ENCODE measurements at places on chromosomes 6 and 20.

GRCh38 chr6:159727717-159728445, 575 bp downstream of the WTAP start:
- no peak for DNase-seq

- DNase-seq, result no peak
These were observed 29.7 kb downstream of the RPF2 start for GRCh38 chr6:111011360-111012142.

- DNase-seq, result no peak
These were observed 28.0 kb downstream of the PTPRK start for GRCh38 chr6:128492386-128492785.

- no peak for DNase-seq
These were observed 32.1 kb upstream of the CCN6 start for GRCh38 chr6:112021691-112022310.

DNA sequence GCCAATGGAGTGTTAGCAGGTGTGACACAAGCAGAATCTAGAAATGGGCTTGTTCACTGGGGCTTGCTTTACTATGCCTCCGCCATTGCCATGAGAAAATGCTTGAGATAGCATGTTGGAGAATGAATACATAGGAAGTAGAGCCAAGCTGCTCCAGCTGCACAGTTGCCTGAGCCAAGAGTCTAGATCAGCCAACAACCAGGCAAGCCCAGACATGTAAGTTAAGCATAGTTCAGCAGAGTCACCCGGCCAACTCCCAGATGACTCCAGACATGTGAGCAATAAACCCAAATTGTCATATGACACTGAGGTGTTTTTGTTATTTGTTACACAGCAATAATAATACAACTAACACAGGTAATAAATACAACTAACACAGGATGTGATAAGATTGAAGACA, 167.9 kb downstream of the HAO1 start:
- no peak for DNase-seq

DNA sequence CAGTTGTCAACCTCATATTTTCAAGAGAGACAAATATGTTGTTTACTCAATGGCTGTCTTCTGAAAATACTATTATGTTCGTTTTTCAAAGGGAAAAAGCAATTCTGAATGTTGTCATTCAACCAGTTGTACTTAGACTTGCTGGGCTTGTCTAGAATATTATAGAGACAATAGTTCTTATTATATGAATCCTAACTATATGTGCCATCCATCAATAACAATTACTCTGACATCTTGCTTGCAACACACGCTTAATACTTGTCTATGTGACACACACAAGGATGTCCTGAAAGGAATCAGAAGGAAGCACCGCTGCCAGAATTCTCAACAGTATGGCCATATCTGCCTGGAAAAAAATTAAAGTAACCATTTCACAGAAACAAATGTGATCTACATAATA, 283.3 kb upstream of the NRSN1 start:
- no peak for DNase-seq

- DNase-seq, result no peak
These were observed 55.0 kb upstream of the KCNK16 start for GRCh38 chr6:39377539-39377950.

DNA sequence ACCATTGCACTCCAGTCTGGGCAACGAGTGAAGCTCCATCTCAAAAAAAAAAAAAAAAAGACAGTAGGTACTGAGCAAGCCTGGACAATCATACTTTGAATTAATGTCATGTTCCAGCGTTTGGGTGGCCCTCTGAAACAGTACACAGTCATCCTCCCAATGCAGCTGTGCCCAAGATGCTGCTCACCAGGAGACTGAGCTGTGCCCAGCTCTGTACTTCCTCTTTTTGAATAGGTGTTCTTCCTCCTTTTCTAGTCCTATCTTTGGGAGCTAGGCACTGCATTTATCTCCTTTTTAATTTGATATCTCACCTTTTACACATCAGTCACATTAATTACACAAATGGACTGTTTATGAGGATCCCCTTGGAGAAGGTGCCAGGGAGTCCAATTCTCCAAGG, 101.5 kb downstream of the RPP40 start:
- DNase-seq, result no peak

DNA sequence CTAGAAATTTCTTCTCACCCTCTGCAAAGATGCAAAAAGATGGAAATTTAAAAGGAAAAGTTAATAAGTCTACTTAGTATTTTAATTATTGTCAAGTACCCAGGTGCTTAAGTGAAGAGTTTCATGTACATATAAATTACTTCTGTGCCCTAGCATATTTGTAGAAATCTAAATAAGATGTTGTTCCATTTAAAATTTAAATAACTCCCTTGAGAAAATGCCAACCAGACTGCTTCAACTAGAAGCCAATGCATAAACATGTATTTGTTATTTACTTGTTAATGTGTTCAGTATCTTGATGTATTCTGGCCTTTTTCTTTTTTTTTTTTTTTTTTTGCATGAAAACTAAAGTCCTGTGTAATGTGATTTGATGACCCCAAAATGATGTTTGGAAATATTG, 6.3 kb upstream of the TMEM244 start:
- no peak for DNase-seq

- DNase-seq, result no peak
These were observed 1.9 kb upstream of the DEF6 start for GRCh38 chr6:35295521-35296315.

- no peak for DNase-seq
These were observed 192.4 kb upstream of the ZNF217 start for GRCh38 chr20:53786071-53786444.

DNA sequence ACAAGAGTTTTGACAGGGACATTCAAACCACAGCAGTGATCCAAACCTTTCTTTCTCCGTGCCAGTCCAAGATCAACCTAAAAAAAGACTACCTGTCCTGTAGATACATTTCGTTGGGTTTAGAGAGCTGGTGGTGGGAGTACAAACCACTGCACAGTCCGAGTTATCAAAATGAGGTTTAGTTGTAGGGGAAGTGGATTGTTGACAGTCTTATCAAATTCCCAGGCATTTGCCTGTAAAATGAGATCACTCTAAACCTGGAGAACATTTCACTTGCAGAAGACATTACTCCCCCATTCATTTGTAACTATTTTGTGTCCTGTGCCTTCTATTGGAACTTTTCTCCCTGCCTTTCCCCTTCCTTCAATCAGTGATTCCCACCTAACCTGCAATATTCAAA, 469.6 kb upstream of the JARID2 start:
- DNase-seq, result no peak

DNA sequence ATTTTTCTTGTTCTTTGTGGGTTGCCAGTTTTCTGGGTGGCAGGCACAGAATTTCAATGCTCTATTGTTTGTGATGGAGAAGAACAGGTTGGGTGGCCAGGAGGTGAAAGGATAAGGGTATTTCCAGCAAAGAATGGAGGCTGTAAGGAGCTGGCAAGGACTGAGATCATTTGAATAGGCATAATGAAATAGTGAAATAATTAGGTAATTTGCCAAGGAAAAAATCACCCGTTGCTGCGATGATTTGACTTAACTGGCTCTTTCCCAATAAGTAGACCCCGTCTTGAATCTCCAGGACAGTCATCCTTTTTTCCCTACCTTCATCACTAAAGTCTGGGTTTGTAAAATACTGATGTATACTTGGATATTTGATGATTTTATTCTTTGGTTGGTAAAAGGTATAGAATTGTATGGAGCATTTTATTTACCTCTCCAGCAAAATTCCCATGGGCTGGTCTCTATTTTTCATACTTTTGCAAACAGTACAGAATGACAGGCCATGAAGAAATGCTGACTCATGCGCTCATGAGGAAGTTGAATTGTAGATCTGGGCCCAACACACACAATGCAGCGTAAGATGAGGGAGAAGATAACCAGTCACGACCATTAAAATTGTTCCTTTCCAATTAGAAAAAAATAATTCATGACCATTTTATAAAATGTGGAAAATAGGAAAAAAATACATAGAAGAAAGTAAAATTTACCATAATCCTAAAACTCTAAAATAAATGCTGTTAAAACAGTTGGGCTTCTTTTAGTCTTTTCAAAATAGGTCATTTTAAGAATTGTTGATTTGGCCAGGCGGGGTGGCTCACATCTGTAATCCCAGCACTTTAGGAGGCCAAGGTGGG, 2.4 kb upstream of the GCNT2 start:
- no peak for DNase-seq

DNA sequence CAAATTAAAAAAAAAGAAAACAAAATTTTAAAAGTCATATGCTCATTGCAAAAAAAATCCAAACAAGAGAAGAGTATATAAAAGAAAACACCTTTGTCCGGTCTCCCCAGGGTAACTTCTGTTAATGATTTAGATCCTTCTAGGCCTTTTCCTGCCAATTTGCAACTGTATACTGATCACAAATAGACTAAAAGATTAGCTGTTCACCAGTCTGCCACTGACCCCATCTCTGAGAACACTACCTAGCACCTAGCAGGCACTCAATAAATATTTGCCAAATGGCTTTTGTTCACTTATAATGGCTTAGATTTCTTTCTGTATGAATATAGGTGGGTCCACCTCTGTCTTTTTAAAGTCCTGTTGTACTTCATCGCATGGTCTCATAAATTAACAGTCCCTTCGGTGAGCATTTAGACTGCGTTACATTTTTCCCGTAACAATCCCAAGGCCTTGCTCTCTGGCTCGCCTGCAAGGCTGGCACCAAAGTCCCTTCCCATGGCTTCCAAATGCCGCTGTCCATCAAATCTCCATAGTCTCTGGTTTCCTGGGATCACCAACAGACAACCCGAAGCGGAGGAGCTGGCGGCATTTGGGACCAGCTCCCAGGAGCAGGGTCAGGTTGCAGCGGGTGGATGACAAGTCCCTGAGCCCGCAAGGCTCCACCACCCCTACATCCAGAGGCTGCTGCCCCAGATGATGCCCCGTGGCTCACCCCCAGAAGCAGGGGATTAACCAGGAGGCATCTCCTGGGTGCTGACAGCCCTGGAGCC, 11.8 kb downstream of the JPH2 start:
- DNase-seq, result no peak

DNA sequence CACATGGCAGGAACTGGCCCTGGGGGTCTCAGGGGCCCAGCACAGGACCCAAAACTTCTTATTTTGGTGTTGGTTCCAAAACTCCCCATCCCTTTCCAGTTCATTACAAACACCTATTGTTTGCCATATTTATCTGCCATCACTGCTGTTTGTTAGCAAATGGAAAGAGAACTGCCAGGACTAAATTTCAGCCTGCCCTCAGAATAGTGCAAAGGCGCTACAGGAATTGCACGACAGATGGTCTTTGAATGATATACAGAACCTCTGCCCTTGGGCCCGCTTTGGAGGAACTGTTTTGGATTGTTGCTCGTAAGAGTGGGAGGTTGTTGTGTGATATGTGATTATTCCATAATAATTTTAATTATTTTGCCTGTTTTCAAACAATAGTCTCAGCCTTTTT, 199.0 kb upstream of the FBXL4 start:
- DNase-seq, result no peak

- no peak for DNase-seq
These were observed 16.4 kb downstream of the PIGT start for GRCh38 chr20:45432294-45432693.

- DNase-seq, result no peak
These were observed 8.3 kb downstream of the CCM2L start for GRCh38 chr20:32018269-32019155.

DNA sequence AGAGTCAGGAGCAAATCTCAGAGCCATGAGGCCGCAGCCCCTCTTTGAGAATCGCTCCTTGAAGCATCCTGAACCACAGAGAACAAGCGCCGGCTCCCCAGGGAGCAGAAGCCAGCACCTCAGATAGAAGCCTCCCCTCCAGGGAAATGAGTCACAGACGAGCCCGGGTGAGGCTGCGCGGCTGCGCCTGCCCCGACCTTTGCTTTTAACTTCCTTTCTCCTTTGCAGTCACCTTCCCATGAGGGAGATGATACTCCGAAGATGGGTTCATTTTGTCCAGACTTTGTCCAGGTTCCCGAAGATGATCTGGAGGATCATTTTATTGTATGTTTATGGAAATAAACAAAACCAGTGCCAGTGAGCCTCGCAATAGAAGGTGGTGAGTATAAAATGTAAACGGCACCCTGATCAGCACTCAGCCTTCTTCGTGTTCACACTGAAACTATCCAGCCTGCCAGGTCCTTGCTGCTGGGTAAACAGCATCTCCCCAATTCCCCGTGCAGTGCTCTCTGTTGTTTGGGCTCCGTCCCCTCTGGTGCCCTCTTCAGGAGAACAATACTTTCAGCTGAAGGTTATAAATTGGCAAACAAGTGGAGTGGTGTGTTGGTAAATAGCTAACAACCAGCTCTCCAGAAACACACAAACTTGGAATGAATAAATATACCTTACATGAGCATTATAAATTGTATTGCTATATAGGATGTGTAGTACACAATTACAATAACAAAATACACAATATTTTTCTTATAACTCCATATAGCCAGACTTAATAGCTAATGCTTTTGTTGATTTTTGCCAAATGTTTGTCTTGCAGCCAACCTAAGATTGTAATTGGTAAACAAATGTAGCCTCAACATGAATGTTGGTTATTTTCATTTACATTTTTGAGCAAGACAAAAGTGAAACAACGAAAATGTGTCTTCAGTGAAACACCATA, 41.4 kb upstream of the TMEM181 start:
- DNase-seq, result no peak

- DNase-seq, result no peak
These were observed 21.1 kb upstream of the NOTCH4 start for GRCh38 chr6:32244946-32245398.

DNA sequence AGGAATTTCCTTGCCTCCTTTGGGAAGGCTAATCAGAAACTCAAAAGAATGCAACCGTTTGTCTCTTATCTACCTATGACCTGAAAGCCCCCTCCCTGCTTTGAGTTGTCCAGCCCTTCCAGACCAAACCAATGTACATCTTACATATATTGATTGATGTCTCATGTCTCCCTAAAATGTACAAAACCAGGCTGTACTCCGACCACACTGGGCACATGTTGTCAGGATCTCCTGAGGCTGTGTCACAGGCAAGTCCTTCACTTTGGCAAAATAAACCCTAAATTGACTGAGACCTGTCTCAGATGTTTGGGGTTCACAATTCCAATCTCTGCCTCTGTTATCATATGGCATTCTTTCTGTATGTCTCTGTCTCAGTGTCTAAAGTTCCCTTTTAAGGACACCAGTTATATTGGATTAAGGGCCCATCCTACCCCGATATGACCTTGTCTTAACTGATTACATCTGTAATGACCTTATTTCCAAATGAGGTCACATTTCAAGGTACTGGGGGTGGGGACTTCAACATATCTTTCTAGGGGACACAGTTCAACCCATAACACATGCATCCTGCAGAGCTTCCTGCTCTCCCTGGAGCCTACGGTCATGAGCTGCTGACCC, 513.5 kb upstream of the JARID2 start:
- DNase-seq, result no peak

DNA sequence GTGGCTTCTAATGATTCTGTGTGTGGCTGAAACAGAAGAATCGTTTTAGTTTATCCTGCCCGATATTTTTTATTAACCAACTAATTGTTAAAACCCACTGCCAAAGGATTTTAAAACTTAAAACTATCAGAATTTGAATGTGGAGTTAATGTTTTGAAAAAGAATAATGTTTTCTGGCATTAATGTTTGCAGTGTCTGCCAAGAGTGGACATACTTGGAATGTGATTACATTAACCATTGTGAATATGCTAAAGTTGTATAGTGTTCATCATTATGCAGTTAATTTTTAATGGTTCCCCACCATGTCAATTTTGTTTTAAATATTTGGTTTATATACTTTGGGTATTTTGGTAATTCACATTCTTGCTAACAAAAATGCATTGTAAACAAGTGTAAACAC, 24.4 kb downstream of the DCBLD1 start:
- no peak for DNase-seq

- no peak for DNase-seq
These were observed 44.6 kb downstream of the JPH2 start for GRCh38 chr20:44142413-44142812.

- no peak for DNase-seq
These were observed 101.3 kb downstream of the IYD start for GRCh38 chr6:150470131-150470530.

- no peak for DNase-seq
These were observed 348.4 kb downstream of the TPBG start for GRCh38 chr6:82711971-82712370.

Measured in esophagus squamous epithelium (tissue), 5 donors.